ENCODE measurements at places on chromosomes 1 and 21.

- no peak for DNase-seq
Observed at GRCh38 chr1:25697435-25698217, 81.0 kb downstream of the MAN1C1 start.

DNA sequence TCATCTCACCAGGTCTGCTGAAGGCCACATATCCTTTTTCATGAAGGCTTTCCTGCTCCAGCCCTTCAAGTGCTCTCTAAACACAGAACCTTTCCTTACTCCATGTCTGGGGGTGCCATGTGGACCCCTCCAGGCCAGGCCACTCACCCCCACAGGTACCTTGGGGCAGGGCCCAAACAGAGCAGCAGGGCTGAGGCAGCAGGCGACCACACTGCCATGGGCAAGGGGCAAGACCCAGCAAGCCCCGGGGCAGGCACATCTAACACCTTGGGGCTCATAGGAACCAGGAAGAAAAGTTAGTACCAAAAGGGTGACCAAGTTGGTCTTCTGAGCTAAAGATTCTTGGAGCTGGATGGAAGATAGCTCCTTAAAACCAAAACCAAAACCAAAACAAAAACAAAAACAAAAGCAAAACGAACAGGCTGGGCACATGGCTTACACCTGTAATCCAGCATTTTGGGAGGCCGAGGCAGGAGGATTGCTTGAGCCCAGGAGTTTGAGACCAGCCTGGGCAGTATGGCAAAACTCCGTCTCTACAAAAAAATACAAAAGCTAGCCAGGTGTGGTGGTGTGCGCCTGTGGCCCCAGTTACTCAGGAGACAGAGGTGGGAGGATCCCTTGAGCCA lies 63.7 kb downstream of the MRPL37 start:
- DNase-seq: no peak

DNA sequence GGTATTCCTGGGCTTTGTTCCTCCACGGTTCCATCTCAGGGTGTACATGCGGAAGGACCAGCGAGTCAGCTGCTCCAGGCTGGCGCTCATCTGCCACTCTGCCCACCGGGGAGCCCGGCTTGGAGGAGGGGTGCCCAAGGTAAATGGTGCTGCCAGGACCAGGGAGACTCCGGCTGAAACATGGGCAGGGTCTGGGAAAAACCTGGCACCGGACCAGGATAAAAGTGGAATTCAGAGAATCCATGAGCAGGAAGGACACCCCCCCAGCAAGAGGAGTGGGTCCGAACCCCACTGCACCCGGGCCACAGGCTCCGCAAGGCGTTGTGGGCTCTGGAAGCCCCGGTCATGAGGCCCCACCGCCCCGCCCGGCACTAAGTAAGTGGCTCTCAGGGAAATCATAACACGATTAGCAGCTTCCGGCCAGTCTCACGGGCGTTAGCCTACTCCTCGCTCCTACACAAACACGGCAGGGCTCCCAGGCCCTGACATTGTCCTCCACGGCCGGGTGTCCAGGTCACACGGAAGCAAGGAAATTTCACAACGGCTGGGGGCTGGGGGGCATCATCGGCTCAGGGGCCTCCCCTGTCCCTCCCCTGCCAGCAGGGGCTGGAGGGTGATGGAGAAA lies 21.1 kb downstream of the MEGF6 start:
- DNase-seq: no peak

GRCh38 chr1:200075938-200076546 lies 48.5 kb downstream of the NR5A2 start:
- no peak for DNase-seq

DNA sequence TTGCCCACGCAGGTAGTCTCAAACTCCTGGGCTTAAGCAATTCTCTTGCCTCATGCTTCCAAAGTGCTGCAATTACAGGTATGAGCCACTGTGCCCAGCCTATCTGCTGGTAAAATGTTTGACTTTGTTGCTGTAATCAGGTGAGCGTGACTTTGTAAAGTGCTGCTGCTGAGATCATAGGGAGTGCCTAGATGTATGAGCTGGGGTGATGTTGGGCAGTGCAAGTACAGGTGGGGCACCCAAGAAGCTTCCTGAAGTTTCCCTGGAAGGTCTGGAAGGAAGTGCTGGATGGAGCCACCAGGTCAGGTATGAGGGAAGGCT lies 43.1 kb downstream of the KIF21B start:
- no peak for DNase-seq

All from brain pericyte (primary cell).